ENCODE measurements at places on chromosomes 3 and 15.
A peak's percentile ranks its signal among the peaks of the same experiment; 100 is the strongest.

- DNase-seq = no peak
These were observed 9.7 kb upstream of the MEIS2 start for GRCh38 chr15:37109872-37110572.

DNA sequence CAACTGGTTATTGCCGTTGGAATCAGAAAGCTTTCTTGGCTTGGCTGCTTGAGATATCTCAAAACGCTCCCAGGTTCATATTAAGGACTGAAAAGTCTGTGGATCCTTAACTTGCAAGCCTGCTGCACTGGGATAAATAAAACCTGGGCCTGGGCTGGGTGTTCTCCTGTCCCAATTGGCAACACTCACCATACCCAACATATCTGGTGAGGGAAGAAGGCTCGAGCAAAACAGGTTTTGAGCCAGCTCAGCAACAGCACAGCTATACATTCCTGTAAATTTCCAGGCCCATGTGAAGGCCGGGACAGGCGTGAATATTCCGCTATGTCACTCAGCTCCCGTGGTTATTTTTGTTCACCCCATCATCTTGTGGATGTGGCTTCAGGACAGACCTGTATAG, 169.0 kb upstream of the BCL6 start:
- no peak for DNase-seq

GRCh38 chr3:138369151-138369900, 20.9 kb downstream of the MRAS start:
- no peak for DNase-seq

- DNase-seq = peak; percentile 32
These were observed 112.3 kb downstream of the WDR76 start for GRCh38 chr15:43939070-43939469.

- no peak for DNase-seq
These were observed 13.4 kb upstream of the NPHP3 start for GRCh38 chr3:132735589-132735988.

DNA sequence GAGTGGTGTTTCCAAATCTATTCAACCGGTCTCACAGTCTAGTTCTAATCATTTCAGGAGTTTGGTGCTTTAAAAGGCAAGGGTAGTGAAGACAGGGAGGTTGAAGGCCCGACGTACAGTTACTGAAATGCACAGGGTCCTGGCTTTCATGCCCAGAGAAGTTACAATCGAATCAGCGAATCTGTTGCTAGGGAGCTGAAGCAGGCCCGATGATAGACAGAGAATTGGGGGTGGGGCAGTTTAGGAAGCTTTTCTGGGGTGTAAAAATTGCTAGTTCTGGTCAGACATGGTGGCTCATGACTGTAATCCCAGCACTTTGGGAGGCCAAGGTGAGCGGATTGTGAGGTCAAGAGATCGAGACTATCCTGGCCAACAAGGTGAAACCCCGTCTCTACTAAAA, 63.1 kb upstream of the ATP13A3 start:
- DNase-seq = no peak

Measured in COLO829 (cell line).